SJSA1 (cell line): ENCODE measurements at places on chromosomes 16 and 17. TPM values are rescaled to one million over a fixed set of nuclear protein-coding genes. Genes with fewer than 3 reads are reported as not detected.
A peak's percentile ranks its signal among the peaks of the same experiment; 100 is the strongest.

DNA sequence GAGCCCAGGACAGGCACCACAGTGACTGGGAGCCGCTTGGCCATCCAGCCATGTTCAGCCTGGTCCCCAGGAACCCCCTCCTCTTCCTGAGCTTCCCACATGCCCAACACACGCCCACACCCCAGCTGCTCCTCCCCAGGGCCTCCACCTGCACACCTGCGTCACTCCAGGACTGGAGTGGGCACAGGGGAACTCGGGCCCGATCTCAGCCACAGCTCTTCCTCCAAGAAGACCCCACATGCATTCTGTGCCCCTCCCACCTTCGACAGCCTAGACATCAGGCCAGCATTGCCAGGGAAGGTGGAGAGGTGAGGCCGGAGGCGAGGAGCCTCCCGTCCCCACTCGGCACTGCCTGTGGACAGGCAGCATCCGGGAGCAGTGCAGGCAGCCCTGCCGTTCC, 6.0 kb upstream of the VASN start:
- no peak for DNase-seq

GRCh38 chr17:76265624-76266243, 586 bp downstream of the UBALD2 start:
- no peak for DNase-seq

- DNase-seq, result no peak
Observed at GRCh38 chr16:82079892-82080291, 44.8 kb downstream of the HSD17B2 start.

DNA sequence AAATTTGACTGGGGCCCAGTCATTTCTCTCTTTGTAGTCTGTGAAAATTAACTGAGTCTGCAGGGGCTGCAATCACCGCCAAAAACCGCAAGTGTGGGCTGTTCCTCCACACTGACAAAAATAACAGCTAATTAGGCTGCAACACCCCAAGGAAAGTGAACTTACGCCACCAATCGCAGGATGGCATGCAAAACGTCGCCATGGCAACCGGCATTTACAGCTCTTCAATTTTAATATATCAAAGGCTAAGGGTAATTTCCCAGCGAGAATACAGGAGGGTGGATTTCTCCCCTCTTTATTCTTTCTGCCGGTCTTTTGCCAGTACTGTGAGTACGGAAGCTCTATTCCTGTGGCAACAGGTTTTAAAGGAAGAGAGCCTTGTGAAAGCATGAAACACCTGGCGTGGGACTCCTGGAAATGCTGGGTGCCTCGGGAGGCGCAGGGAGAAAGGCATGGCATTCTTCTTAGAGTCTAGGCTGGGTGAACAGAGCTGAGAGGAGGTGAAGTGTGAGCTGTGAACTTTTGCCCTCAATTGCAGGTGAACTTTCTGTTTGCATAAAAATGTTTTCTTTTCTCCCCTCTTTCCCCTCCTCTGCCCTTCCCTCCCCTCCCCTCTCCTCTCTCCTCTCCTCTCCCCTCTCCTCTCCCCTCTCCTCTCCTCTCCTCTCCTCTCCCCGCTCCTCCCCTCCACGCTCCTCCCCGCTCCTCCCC, 399.7 kb downstream of the XYLT1 start:
- no peak for DNase-seq

GRCh38 chr16:89395150-89396142, 94.9 kb downstream of the ANKRD11 start:
- peak; percentile 80 for DNase-seq

- no peak for DNase-seq
Observed at GRCh38 chr17:29407856-29408255, 17.7 kb downstream of the TAOK1 start.

- DNase-seq, result no peak
Observed at GRCh38 chr17:79945591-79946255, 89.9 kb downstream of the TBC1D16 start.

- DNase-seq, result no peak
Observed at GRCh38 chr17:68302666-68303065, 11.4 kb downstream of the ARSG start.

DNA sequence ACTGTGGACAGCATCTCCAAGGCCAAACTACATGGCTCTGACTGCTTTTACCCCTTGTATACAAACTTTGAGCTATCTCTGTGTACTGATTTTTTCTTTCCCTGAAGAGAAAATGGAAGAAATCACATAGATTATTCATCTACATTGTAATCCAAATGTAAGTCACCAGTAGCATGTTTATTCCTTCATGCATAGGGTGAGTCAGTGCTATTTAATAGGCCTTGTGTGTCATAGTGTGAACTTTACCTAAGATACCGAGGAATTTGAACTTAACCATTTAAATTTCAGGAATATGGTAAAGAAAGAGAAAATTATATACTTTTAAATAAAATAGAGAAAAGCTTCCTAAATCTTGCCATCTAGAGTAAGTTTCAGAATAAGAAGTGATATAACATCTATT, 16.5 kb downstream of the PHKB start:
- DNase-seq, result no peak

- DNase-seq, result peak; percentile 95
Observed at GRCh38 chr17:82297714-82298537, 19.5 kb downstream of the CD7 start.

GRCh38 chr17:35977509-35977908, 3.8 kb downstream of the CCL16 start:
- no peak for DNase-seq

Gene ZG16B
- 0.11 and 0.53 TPM in 2 replicates for total RNA-seq

Gene ZG16
- not detected in 2 replicates for total RNA-seq

Gene RBFOX1
- not detected in 2 replicates for total RNA-seq

Gene GNGT2
- total RNA-seq, result not detected in 2 replicates

Gene MLLT6
- 8.6 and 11.7 TPM in 2 replicates for total RNA-seq
